Renal pelvis (tissue), 12 donors: ENCODE measurements at places on chromosomes 2 and 18. TPM values are rescaled to one million over a fixed set of nuclear protein-coding genes. Genes with fewer than 3 reads are reported as not detected.

DNA sequence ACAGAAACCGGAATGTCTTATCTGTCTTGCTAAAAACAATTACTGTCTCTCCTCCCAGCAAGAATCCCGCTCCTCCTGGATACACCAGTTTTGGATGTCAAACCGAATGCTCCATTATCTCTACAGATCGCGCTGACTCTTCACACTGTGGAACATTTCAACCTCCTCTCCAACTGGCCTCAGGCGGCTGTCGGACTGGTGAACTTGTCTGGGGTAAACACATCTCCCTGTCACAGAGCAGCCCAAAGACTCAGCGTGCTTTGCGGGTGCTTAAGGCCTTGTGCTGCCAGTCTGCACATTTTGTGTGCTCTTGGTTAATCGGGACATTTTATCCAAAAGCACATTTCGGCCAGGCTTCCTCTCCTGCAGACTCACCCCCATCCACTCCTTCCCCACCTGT is 173.1 kb downstream of the ICOS start:
- DNase-seq, result no peak

DNA sequence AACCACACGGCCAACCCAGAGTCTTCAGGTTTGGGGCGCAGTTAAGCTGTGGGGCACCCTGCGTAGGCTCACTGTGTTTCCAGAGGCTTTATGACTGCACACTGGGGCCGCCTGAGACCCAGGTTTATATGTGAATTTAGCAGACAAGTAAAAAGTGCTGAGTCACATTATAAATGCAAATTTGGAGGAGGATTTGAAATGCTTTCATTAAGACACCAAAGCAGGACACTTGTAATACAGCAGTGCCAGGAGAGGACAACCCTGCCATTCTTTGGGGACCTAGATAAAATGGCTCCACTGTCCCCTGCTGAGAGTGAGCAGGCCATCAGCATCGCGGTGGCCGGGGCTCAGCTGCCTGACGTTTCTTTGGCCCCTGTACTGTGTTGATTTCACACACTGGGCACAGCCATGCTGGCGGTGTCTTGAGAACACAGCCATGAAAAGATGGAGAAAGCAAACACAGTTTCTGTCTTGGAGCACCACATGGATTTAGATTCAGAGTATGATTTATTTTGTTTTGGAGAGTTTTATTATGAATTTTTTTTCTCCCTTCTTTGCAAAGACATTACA is 10.2 kb downstream of the ACKR3 start:
- DNase-seq, result no peak

DNA sequence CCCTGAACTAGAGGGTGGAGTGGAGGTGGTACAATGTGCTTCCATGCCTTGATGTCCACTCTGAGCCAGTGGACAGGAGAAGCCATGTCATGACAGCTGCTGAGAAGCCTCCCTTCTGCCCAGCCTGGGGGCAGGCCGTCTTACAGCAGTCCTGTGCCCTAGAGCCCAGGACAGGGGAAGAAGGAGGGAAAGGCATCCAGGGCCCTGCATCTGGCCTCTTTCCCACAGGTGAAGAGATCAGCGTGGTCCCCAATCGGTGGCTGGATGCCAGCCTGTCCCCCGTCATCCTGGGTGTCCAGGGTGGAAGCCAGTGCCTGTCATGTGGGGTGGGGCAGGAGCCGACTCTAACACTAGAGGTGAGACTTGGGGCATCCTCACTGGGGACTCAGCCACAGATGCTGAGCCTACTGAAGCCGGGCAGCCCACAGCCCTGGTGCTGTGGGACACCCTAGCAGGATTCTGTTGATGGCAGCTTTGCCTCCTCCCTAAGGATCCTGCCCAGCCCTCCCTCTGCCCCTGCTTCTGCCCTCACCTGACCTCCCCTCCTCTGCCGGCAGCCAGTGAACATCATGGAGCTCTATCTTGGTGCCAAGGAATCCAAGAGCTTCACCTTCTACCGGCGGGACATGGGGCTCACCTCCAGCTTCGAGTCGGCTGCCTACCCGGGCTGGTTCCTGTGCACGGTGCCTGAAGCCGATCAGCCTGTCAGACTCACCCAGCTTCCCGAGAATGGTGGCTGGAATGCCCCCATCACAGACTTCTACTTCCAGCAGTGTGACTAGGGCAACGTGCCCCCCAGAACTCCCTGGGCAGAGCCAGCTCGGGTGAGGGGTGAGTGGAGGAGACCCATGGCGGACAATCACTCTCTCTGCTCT is 3.1 kb downstream of the IL36RN start:
- no peak for DNase-seq

Gene ITGA4
- 18.4 TPM for polyA plus RNA-seq
